ENCODE measurements at places on chromosomes 5 and 9. TPM values are rescaled to one million over a fixed set of nuclear protein-coding genes. Genes with fewer than 3 reads are reported as not detected.

DNLZ gene
- 21.6 TPM for total RNA-seq

TXNDC8 gene
- not detected for total RNA-seq

DCTN4 gene
- total RNA-seq, result 35.0 TPM

NTNG2 gene
- total RNA-seq, result 4.8 TPM

CTXN3 gene
- total RNA-seq, result not detected

PLPP1 gene
- total RNA-seq, result 27.2 TPM

ZNF618 gene
- 0.34 TPM for total RNA-seq

CCNJL gene
- not detected for total RNA-seq

CORO2A gene
- total RNA-seq, result 9.2 TPM

SLC36A3 gene
- total RNA-seq, result not detected

NR2F1-AS1 gene
- not detected for total RNA-seq

OR1J2 gene
- total RNA-seq, result not detected

LHX3 gene
- total RNA-seq, result not detected

ODF2 gene
- 82.8 TPM for total RNA-seq

CYSRT1 gene
- 0.42 TPM for total RNA-seq

SPATA31D4 gene
- not detected for total RNA-seq

GFI1B gene
- total RNA-seq, result not detected

ACTBL2 gene
- not detected for total RNA-seq

B4GALT1 gene
- 27.8 TPM for total RNA-seq

ZNF608 gene
- not detected for total RNA-seq

ADRA1B gene
- not detected for total RNA-seq

DOCK8 gene
- total RNA-seq, result 389 TPM

PCDHGA9 gene
- not detected for total RNA-seq

FBLL1 gene
- 0.37 TPM for total RNA-seq

CSF1R gene
- total RNA-seq, result not detected

CDC14B gene
- 0.23 TPM for total RNA-seq

PDE6A gene
- not detected for total RNA-seq

DNAJC18 gene
- 3.7 TPM for total RNA-seq

SNAPC4 gene
- total RNA-seq, result 9.5 TPM

NIM1K gene
- total RNA-seq, result 0.61 TPM

TMEM215 gene
- total RNA-seq, result not detected

IFNE gene
- total RNA-seq, result not detected

OLFML2A gene
- not detected for total RNA-seq

SPATA31A3 gene
- total RNA-seq, result not detected

LCN15 gene
- not detected for total RNA-seq

SLCO4C1 gene
- total RNA-seq, result 0.76 TPM

IL3 gene
- total RNA-seq, result not detected

WWC1 gene
- not detected for total RNA-seq

RNF183 gene
- total RNA-seq, result not detected

CDH9 gene
- total RNA-seq, result not detected

ANKRD20A1 gene
- 1.2 TPM for total RNA-seq

RANBP3L gene
- not detected for total RNA-seq

SEMA5A gene
- not detected for total RNA-seq

GPR21 gene
- total RNA-seq, result 0.63 TPM

PRDM9 gene
- total RNA-seq, result not detected
